Dorsolateral prefrontal cortex (tissue), 122 donors: ENCODE measurements at places on chromosomes 3 and 15.

DNA sequence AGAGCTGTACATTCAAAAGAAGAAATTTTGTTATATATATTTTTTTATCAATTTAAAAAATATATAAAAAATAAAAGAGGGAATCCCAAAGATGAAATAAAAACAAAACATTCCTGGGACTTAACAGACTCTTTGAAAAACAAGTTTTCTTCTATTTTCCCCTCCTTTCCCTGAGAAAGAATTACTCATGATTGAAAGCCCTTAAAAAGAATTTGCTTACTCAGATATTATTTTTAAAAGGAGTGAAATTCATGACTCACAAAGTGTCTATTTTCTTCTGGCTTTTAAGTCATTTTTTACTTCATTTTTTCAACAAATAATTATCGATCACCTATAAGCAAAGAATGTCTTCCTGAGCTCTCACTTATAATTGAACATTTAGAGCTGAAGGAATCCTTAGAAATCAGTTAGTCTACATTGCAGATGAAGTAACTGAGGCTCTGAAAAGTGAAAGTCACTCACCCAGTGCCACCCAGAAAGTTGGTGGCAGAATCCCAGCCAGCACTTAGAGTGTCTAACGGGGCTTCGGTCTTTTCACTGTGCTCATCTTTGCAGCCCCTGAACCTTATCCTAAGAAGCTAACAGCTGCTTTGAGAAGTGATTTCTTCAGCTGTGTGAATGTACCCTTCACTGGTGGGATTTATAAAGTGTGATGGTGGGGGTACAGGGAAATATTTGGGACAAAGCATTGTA lies 42.5 kb upstream of the NUDT16 start:
- DNase-seq, result no peak

DNA sequence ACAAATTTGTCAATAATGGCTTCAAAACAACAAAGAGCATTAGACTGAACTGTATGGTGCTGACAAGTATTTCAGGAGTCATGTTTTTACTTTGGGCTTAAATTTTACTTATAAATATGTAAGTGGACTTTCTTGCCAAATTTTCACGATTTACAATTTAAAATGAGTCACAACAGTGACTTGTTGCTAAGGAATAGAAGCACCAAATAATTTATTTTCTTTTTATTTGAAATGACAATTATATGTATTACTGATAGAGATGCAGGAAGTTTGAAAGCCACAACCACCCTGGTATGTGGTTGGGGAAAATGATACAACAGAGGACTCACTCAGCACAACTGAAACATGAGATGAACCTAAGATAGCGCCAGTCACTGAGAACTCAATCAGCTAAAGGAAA lies 90.3 kb downstream of the FMN1 start:
- DNase-seq, result no peak

- no peak for DNase-seq
These were observed 275.2 kb upstream of the KCNMB2 start for GRCh38 chr3:178260887-178261565.

DNA sequence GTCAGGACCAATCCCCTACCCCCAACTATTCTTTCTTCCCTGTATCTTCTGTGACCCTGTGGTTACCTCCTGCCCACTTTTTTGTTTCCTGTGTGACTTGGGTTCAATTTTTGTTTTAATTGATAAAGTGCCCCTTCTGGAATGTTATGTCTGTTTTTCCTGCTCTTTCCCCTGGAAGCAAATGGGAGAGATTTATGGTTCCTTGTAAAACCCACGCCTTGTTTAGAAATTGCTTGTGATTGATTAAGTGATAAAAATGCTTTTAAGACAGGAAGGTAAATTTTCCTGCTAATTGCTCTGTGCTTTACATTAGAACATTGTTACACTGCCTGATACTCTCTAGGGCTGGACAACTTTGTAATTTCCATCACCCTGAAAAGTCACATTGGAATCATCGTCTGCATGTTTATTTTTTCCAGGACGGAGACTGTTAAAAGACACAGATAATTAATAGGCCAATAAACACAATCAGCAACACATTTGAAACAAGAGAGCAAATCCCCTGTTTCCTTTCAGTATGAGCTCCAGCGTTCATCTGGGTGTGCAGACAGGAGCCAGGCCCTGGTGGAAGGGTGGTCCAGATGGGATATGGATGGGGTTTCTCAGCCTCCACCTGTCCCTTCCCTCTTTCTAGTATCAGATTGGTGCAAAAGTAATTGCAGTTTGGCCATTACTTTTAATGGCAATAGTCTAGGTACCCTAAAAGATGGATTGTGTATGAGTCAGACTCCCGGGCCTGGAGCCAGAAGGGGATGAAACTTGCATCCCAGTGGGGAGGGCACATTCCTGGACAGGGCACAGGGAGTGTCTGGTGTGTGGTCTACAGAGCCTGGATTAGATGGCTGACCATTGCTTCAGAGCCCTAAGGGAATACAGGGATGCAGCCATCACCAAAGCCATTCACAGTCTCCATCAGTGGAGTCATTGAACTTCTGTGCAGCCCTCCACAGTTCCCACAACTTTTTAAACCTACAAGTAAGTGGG lies 58.1 kb upstream of the AGBL1 start:
- no peak for DNase-seq

- no peak for DNase-seq
These were observed 2.9 kb upstream of the RASGRF1 start for GRCh38 chr15:79093352-79093935.

DNA sequence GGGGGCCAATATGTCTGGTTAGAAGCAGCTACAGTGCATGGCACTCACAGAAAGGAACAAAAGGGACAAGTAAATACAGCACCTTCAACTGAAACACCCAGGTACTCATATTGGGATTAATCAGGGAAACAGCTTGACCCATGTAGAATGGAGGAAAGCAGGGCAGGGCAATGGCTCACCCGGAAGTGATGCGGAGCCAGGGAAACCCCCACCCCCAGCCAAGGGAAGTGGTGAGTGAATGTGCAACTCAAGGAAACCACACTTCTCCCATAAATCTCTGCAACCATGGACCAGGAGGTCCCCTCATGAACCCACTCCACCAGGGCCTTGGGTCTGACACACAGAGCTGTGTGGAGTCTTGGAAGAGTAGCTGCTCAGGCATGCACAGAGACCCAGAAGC lies 117.1 kb downstream of the MTHFS start:
- DNase-seq, result no peak

DNA sequence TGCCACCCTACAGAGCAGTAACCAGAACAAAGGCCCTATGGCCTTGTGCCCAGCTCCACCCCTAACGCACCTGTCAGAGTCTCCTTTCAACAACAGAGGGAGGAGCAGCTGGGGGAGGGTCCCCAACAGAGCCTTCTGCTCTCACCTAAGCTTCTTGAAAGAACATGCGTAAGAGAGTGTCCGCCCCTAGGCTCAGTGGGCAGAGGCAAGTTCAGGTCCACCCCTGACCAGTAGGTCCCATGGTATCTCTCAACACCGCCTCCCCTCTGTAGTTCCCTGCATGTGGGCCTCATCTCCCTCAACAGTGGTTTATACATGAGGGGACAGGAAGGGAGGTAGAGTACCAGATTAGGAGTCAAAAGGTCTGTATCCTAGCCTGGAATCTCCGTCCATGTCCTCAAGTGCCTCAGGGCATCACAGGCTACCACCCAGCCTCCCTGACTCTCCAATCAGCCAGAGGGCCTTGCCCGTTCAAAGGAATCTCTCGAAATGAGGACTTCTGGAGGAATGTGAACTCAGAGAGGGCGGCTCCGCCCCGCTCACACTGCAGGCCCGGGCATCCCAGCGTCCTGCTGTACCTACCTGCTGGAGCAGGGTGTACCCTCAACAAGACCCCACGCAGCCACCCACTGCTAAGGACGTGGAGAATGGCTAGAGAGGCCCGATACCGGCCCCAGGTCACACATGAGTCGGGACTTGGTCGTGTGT lies 680 bp downstream of the POC1A start:
- no peak for DNase-seq

- DNase-seq, result no peak
These were observed 12.4 kb upstream of the USP13 start for GRCh38 chr3:179640469-179640868.

DNA sequence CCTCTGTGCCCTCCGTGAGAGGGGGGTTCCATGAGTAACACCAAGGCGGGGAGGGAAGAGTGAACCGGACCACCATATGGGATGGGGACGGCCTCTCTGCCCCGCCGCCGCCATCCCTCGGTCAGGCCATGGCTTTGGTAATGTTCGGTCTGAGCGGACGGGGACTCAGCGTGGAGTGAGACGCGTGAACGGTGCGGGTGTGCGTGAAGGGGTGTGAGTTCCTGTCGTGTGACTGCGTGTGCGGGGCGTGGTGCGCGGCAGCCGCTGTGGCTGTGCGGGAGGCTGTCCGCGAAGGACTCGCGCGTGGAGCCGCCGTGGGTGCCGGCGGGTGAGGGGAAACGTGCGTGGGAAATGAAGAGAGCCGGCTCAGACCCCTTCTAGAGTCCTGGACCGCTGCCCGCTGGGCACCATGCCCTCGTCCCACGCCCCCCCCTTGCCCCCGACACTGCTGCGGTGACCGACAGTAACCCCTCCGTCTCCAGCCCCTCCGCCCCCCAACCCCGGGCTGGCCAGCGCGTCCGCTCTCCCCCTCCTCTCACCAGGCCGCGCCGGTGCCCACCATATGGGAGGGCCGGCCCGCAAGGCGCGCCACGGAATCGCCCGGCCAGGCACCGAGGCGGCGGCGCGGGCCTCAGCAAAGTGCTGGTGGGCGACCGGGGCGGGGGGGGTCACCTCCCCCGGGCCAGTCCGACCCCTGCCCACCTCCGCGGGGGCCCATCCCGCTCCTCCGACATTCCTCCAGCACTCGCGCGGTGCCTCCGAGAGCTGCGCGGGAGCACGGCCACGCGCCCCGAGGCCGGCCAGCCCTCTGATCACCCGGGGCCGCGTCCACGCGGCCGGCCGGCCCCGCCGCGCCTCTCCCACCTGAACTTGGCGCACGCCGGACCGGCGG lies 589 bp downstream of the KLF15 start:
- DNase-seq, result no peak

GRCh38 chr3:195907934-195908693 lies at the start of gene TNK2:
TNK2 (minus strand) TSS chr3:195908551; CDS start chr3:195888588, 19,963 bp downstream.
- no peak for DNase-seq

DNA sequence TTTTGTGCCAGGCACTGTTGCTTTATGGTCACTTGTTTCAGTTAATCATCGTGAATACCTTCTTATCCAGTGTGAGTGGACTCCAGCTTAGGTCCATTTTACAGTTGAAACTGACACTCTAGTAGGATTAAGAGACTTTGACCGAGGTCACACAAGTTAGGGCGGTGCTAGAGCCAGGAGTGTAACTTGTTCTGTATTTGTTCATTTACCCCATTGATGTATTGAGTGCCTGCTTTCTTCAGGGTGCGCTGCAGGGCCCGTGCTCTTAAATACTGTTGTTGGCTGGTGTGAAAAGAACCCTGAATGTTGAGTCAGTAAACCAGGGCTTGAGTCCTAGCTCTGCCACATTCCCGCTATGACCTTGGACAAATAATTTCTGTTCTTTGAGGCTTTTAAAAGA lies 15.4 kb downstream of the PDHB start:
- DNase-seq, result no peak

DNA sequence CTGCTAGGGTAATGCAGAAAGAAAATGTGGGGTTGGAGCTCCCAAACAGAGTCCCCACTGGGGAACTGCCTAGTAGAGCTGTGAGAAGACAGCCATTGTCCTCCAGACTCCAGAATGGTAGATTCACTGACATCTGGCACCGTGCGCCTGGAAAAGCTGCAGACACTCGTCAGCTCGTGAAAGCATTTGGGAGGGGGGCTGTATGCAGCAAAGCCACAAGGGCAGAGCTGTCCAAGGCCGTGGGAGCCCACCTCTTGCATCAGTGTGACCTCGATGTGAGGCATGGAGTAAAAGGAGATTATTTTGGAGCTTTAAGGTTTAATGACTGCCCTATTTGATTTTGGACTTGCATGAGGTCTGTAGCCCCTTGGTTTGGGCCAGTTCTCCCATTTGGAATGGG lies 242.9 kb downstream of the VGLL3 start:
- no peak for DNase-seq

DNA sequence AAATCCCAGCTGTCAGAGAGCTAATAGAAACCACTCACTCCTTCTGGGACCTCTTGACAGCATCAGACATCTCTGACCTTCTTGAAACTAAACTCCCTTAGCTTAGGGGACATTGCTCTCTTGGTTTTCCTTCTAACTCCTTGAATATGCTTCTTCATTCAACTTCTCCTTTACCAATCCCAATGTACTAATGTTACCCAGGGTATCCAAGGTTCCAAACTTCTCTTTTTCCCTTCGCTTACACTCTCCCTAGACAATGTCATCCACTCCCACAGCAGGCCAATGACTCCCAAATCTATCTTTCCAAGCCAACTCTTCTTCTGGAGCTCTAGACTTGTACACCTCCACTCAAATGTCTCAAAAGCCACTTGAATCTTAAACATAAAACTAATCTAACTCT lies 14.6 kb downstream of the HEXA start:
- no peak for DNase-seq

GRCh38 chr3:150410311-150411105 lies 2.4 kb downstream of the TSC22D2 start:
- peak; percentile 31 for DNase-seq

- no peak for DNase-seq
These were observed 120.7 kb upstream of the TOPAZ1 start for GRCh38 chr3:44120721-44121582.

DNA sequence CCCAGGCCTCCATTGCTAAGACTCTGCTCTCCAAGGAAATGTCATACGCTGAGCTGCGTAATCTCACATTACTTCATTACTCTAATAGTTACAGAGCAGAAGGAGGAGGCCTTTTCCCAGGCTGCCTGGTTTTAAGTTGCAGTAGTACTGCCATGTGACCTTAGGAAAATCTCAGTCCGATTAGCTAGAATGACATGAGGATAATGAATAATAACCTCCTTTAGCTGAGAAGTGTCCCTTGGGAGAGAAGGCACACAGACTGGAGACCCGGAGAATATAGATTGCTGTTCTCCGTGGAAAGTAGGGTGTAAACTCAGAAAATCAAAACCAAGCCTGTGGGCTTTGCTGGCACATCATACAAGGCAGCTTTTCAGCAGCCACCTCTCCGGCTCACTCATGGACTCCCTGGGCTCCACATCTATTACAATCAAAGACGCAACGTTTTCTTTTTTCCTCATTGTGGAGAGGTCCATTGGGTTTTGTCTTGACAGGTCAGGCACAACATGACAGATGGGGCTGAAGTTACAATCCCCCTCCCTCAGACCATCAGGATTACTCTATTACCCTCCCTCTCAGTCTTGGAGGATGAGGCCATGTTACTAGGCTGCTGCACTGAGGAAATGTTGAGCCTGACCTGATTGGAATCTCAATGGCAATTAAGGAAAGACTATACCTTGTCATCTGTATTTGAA lies 134.8 kb upstream of the MB21D2 start:
- no peak for DNase-seq

- DNase-seq, result no peak
These were observed 36.9 kb downstream of the ZXDC start for GRCh38 chr3:126438746-126439145.

GRCh38 chr3:146928421-146929059 lies 323.4 kb upstream of the PLSCR5 start:
- DNase-seq, result no peak

- no peak for DNase-seq
These were observed 74.6 kb upstream of the ARL6 start for GRCh38 chr3:97689962-97690361.

DNA sequence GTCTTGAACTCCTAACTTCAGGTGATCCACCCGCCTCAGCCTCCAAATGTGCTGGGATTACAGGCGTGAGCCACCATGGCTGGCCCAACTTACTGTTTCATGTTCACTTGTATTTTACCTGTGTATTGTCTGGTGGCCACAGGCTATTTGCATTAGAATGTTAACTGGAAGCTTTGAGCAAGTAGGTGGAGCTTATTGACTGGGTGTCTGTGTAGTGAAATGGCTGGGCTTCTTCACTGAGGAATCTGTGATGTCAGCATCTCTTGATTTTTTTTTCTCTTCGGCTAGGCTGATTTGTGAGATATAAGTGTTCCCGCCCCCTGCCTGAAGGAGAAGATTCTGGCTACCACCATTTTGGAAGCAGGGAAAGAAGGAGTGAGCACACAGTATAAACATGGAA lies 237.8 kb upstream of the PEX5L start:
- DNase-seq, result no peak
